Suppressor macrophage (primary cell): ENCODE measurements at places on chromosomes 7 and 10.

DNA sequence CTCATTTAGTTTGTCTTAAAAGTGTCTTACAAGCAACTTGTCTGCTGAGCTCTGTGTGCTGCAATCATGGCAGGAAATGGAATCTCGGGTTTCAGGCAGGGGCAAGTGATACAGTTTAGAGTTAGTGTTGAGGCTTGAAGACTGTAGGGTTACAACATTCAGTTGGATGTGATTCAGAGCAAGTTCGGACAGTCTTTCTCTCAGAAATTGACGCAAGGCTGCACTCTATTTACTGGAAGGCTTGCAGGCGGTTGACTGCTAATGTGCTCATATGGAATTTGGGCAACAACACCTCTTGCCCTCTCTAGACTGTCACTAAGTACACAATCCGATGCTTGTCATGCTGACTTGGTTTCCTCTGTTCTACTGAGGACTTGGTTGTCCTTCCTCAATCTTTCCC, 161.7 kb upstream of the BMPER start:
- DNase-seq: no peak

GRCh38 chr7:18189500-18190126, 162.0 kb upstream of the PRPS1L1 start:
- no peak for DNase-seq

- DNase-seq: no peak
These were observed 18.5 kb upstream of the EIF5AL1 start for GRCh38 chr10:79493806-79494205.

DNA sequence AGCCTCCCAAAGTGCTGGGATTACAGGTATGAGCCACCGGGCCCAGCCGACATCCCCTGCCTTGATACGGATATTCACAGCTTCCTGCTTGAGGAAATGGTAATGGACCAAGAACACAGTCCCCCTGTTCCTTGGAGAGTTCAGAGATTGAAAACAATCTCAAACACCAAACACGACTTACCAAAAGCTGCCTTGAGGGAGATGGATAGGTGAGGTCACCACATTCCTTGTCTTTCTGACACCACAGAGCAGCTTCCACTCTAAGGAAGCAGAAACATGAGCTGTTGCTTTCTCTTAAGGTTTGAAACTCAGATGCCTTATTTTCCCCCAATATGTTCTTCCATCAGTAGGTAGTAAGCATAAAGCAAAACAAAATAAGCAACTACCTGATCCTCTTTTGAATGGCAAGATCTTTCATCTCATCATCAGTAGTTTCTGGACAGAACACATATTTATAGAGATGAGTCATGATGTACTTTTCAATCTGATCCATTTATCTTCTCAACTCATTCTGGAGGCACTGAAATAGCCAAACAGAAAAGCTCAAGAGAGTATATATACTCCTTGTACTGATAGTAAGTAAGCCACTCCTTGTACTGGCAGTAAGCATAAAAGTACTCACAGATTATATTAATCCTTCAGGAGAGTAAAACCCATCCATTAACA, 199.1 kb upstream of the KCTD7 start:
- no peak for DNase-seq

DNA sequence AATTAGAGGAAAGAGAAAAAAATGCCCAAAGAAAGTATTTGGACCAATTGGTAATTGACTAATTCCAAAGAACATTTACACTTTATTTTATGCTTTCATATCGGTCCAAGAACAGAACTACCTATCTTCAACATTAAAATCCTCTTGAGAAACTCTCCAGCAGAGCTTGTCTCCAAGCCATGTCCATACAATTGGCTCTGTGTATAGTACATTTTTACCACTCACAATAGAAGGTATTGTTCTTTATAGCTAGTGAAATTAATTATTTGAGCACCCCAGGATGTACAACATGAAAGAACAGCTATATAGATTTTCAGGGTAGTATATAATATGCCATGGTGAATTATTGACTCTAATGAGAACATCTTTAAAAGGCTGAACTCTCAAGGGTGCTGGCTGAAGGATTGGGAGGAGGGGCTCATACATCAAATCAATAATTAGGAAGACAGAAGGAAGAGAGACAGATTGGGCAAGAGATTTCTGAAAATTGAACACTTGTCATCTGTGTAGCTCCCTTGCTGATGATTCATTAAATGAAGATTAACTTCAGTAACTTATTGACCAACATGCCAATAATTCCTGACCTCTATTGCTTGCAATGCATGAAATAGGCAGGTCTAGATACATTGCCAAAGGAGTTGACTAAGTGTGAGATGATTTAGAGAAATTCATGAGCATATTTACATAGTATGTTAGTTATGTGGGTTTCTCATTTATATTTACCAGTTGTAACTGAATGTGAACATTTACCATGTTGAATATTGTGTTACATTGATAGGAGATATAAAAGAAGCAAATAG, 249.7 kb downstream of the MTERF1 start:
- no peak for DNase-seq

DNA sequence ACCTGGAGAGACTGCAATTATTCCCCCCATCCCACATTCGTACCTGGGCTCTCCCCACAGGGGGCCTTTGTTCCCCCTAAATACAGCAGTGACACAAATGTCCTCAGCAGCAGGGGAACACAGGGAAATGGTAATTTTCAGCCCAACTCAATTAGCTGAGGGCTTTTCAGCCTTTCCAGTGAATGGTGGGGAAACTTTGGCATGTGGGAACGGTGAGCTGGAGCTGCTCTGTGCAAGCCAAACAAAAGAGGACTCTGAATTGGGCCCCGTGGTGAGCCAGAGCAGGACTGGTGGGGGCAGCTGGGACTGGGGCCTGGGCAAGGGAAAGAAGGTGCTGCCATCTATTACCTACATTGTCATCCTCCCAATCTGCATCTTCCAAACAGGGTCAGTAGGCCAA, 51.0 kb downstream of the FBXW4 start:
- no peak for DNase-seq

GRCh38 chr10:20418286-20418685, 478.8 kb downstream of the NEBL start:
- DNase-seq: no peak

GRCh38 chr10:129074939-129075338, 392.1 kb upstream of the MGMT start:
- no peak for DNase-seq

DNA sequence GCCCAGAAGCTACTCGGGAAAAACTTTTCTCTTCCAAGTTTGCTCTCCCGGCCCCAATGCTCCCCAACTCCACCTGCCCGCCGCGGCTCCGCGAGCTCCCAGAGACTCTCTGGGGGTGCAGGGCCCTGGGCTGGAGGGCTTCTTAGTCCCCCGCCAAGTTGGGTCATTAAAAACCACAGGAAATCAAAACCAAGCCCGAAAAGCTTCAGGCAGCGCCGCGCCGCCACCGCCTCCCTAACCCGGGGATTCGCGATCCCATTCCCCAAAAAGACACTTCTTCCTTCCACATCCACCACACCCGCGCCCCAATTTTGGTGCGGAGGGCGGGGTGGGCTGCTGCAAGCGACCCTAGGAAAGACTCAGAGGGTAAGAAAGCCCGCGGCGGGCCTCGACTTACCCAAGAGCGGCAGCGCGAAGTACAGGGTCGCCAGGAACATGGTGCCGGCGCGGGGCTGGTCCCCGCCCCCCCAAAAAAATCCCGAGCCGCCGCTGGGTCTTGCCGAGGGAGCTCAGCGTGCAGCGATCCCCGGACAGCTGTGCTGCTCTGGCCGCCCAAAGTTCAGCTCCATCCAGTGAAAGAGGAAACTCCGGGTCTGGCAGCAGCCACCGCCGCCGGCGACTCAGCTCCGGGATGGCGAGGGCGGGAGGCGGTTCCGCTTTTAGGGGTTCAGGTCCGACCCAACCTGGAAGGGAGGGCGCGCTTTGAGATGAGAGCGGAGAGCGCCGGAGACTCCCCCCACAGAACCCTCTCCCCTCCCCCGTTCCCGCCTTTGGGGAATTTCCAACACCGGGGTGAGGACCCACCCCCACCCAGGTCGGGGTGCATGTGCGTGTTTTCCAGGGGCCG, 1.2 kb downstream of the GFRA1 start:
- DNase-seq: peak; percentile 54
